ENCODE measurements at places on chromosomes 5 and 9. TPM values are rescaled to one million over a fixed set of nuclear protein-coding genes. Genes with fewer than 3 reads are reported as not detected.
A peak's percentile ranks its signal among the peaks of the same experiment; 100 is the strongest.

GRCh38 chr5:172101547-172102217, 86.3 kb downstream of the STK10 start:
- no peak for DNase-seq

Gene TTC39B
- 20.9 TPM for total RNA-seq

GRCh38 chr9:96505316-96505991, 55.5 kb downstream of the HABP4 start:
- no peak for DNase-seq

Gene PIP5KL1
- 2.0 TPM for total RNA-seq

DNA sequence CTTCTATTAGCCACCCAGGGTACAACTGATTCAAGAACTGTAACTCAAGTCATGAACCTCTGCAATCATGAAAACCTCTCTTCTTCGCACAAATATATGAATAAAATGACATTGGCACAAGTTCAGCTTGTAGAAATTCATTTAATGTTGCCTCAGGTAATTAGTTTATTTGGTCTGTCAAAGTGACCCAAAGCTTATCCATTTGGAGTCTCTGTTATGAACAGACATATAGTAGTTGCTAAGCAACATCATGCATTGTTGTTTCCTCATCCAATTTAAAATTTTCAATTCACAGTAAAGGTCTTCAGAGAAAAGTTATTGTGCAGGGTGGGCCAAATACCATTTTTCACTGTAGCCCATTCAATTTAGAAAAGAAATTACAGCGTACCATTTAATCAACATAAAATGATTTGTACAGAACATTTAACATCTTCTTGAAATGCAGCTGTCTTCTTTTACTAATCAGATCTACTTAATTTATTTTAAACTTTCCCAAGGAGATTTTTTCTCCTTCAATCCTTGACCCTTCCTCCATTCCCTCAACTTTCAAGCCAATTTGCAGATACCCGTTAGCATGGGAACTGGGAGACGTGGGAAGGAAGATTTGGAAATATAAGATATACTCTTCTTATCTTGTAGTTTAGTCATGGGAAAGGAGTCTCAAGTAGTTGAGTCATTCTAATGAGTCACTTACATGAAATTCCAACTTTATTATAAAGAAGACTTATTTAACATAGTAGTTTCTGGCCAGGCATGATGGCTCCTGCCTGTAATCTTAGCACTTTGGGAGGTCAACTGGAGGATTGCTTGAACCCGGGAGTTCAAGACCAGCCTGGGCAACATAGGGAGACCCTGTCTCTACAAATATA, 231.3 kb downstream of the ATPSCKMT start:
- no peak for DNase-seq

DNA sequence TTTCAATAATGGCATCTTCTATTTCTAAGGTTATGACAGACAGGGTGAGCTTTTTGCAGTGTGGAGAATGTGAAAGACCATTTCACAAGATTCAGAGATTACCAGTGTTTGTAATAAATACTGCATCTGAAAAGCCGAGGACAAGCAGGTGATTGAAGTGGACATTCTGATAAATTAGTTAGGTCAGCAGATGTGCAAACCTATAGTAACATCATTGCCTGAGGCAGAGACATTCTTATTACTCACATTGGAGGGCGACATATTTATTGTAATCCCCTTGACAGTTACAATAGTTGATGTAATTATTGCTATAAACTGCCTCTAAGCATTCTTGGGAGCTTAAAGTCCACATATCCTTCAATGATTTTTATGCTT, 3.3 kb downstream of the RASGRF2 start:
- DNase-seq = no peak

GRCh38 chr9:97176206-97176605, 131.3 kb upstream of the CCDC180 start:
- no peak for DNase-seq

- DNase-seq = no peak
Observed at GRCh38 chr5:57687596-57687995, 205.0 kb upstream of the ACTBL2 start.

Gene RUFY1
- total RNA-seq = 38.7 TPM

Gene C5
- 3.8 TPM for total RNA-seq

GRCh38 chr9:75878488-75878860, 12.0 kb upstream of the PCSK5 start:
- no peak for DNase-seq

DNA sequence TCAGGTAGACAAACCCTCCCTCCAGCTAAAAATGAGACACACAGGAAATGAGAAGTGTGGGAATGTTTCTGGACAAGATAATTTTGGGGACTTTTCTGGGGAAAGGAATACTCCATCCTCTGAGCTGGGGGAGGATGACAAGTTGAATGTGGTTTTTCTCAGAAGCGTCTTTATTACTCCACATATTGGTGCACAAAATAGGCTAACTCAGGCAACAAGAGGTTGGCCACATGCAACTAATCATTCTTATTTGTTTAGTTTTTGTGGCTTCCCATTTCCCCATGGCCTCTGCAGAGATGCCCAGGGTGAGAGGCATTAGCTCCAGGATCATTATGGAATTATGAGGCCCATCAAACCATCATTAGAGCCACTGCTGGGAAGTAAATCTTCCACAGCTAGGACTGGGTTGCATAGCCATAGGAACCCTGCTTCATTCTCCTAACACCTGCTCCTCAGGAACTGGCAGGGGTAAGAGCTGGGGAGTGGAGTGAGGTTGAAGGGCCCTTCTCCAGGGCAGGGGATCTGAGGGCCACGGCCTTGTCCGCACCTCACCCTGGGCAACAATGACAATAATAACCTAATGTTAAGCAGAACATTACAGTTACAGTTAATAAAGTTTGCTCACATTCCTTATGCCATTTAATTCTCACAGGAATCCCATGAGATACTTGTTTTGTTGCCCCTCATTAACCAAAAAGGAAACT, 9.3 kb upstream of the SIL1 start:
- DNase-seq = no peak

DNA sequence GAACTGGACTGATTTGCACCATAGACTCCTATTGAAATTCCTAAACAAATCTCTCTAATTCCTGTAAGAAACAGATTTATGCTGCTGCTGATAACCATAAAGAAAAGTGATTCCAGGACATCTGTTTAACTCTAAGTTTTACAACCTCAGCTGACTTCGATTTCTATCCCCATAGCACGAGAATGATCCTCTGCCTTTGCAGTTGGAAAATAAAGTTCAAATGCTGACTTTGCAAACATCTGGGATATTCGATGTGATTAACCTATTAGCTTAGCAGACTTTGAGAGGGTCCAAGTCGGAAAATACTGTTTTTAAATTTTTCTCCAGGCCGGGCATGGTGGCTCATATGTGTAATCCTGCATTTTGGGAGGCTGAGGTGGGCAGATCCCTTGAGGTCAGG, 247.3 kb downstream of the PSAT1 start:
- no peak for DNase-seq

- no peak for DNase-seq
Observed at GRCh38 chr5:155773680-155774079, 553.3 kb upstream of the SGCD start.

Gene UGT3A1
- not detected for total RNA-seq

DNA sequence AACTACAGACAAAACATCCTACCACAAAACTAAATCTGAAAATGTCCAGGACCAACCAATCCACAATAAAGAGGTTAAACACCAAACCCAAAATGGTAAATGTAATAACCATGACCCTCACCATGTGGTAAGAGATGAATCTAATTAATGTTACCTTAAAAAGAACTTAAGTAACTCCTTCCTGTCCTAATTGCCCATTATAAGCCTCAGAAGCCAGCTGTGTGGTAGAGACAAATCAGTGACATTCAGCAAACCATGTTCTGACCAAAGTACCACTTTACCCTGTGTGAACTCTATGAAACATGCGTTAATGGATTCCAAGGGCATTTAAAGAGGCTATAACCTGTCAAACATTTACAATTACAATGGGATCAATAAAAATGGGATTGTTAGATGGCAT, 25.0 kb downstream of the LPAR1 start:
- no peak for DNase-seq

GRCh38 chr5:140977003-140977402, 10.7 kb downstream of the PCDHAC2 start:
- no peak for DNase-seq

DNA sequence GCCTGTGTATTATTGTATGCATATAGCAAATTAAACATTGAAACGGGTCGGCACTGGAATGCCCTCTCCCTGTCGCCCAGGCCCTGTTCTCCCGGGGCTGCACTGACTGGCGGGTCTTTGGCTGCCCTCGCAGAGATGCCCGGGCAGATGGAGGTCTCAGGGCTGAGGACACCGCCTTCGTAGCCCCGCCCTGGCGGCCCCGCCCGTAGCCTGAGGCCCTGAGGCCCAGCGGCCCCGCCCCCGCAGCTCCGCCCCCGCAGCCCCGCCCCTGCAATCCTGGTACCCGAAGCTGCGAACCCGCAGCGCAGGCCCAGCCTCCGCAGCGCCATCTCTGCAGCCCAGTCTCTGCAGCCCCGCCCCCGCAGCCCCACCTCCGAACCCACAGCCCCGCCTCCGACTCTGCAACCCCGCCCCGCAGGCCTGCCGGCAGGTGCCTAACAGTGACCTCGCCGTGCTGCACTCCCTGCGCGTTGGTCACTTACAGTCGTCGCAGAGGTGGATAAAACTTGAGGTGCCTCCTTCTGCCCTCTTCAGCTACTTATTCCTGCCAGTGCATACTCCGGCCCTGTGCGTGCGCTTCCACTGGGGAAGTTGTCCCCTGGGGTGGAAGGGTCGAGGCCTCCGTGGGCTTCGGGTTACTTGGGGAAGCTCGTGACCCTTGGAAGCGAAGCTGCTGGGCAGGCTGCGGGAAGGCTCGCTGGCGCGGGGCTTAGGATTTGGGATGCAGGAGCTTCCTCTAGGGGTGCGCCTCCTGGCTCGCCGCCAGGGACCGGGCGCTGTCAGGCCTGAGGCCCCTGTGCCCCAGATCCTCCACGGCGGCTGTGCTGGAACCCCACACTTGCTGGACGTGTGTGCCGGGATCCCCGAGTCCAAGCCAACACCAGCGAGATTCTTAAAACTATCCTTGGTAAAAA, 72.3 kb downstream of the ICE1 start:
- peak; percentile 59 for DNase-seq

- DNase-seq = no peak
Observed at GRCh38 chr9:137000177-137000930, 4.0 kb upstream of the CLIC3 start.

GRCh38 chr9:109992293-109992692, 212.3 kb downstream of the PALM2AKAP2 start:
- no peak for DNase-seq
